ENCODE measurements at places on chromosomes 6 and 20. TPM values are rescaled to one million over a fixed set of nuclear protein-coding genes. Genes with fewer than 3 reads are reported as not detected.
A peak's percentile ranks its signal among the peaks of the same experiment; 100 is the strongest.

PRR3 gene
- 6.9 TPM for total RNA-seq

POLR1C gene
- total RNA-seq: 50.7 TPM

DNA sequence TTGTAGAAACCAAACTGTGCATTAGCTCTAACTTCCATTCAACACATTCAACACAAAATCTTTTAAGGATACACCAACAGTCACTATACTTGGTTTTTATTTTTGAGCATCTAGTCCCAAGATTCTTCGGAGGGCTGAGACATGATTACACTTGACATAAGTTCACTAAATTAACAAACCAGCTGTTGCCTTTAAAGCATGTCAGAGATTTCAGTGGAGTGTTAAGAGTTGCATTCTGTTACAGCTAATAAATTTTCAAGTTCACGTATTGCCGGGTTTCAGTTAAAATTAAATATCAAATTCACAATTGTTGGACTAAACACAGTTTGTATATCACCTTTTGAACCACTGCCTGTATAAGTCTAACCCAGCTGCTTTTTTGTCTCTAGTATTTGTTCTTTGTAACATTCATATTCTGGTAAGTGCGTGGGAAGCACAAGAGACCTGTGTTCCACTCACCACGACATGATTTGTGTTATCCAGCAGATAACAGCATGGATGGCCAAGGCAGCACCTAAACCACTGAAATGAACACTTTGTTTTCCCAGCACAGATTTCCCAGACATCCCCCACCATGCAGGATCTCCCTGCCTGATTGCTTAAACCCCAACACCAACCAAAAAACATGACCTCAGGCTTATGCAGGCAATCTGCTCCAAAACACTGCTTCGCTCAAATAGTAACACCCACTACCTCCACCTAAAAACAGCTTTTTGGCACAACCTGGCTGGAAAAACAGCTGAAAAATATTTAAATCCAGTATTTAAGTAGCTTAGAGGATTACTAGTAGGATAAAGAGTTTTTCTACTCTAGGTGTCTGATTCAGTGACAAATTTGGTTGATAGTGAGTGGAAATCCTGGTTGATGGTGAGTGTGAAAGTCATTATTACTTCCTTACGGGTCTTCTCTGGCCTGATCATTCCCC lies 286.5 kb upstream of the NT5E start:
- DNase-seq: no peak

DNA sequence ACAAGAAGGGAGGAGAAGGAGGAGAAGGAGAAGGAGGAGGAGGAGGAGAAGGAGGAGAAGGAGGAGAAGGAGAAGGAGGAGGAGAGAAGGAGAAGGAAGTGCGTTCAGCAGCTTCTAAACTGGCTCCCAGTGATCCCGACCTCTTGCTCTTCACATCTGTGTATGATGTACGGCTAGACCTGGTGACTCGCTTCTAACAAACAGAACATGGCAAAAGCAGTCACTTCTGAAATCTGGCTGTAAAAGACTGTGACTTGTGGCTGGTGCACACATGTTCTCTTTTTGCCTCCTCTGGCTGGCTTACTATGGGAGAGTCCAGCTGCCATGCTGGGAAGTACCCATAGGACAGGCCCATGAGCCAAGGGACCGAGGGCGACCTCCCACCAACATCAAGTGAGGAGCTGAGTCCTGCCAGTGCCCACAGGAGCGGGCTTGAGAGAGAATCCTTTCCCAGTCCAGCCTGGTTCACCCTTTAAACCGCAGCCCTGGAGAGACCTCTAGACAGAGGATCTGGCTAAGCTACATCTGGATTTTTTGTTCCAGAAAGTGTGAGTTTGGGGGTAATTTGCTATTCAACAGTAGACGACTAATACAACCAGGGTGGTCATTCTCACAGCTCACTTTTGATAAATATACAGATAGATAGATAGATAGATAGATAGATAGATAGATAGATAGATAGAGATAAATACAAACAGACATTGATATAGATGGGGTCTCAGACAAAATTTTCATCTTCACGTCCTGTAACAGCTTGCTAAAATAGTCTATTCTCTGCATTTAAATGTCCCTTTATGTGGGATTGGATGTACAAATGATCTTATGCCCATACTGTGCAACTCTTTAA lies 42.3 kb downstream of the RPP40 start:
- peak; percentile 42 for DNase-seq

DNA sequence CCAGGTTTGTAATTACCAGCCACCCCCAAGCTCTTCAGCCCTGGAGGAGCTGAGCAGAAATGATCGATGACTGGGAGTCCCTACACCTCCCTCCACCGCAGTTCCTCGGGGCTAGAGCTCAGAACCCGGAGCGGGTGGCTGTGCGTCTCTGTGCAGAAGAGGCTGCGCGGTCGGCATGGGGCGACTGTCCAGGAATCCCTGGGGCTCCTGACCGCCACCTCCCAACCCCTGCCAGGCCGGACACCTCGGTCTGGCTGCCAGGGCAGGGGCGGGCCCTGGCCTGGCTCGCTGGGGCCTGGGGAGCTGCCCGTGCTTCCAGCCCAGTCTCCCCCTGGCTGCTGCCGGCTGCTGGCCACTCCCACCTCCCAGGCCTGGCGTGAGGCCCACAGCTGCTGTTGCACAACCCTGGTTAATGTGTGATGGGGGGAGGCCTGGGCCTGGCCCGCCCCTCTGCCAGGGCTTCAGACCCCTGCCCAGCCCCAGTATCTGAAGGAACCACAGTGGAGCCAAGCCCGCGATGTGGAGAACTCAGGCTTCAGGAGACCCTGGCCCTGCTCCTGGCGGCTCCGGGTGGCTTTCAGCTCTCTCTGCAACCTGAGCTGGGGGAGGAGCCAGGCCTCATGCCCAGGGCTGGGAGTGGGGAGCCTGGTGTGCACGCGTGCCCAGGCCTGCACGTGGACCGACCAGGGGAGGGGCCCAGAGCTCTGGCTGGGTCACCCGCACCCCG lies 1.2 kb downstream of the SLC2A4RG start:
- DNase-seq: peak; percentile 94

GRCh38 chr20:50932016-50932485 lies 814 bp upstream of the ADNP start:
- no peak for DNase-seq

GRCh38 chr20:6473197-6473596 lies 294.3 kb upstream of the BMP2 start:
- DNase-seq: peak; percentile 66

DNA sequence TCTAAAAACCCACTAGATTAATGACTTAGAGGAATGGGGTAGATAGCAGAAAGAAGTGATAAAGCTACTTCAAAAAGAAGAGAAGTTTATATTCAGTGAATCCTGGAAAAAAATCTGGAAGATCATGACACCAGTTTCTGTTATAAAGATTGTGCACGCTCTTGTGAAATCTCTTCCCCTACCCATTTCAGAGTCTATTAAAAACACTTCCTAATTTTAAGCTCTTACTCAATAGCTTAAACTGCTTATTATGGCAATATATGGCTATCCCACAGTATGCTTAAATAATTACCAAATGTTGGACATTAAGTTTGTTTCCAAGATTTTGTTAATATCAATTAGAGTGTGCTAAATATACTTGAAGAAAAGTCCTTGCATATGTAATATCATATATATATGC lies 585.3 kb upstream of the MAN1A1 start:
- no peak for DNase-seq

- DNase-seq: peak; percentile 58
Observed at GRCh38 chr6:163828038-163828795, 413.7 kb downstream of the QKI start.
